ENCODE measurements at places on chromosomes 13 and 19. TPM values are rescaled to one million over a fixed set of nuclear protein-coding genes. Genes with fewer than 3 reads are reported as not detected.

GRCh38 chr13:44131069-44131614, 242.5 kb upstream of the SERP2 start:
- no peaks in the 10 kb centered on the region for H3K4me1 ChIP-seq
- H3K27me3 ChIP-seq: no peaks in the 10 kb centered on the region
- no peak overlapping the region for H3K27ac ChIP-seq
- no peak for DNase-seq
- H3K4me3 ChIP-seq: no peak overlapping the region
- H3K36me3 ChIP-seq: no peaks in the 10 kb centered on the region

- no peaks in the 10 kb centered on the region for H3K4me1 ChIP-seq
- H3K4me3 ChIP-seq: no peak overlapping the region
- no peak for DNase-seq
- no peaks in the 10 kb centered on the region for H3K27me3 ChIP-seq
- H3K36me3 ChIP-seq: no peaks in the 10 kb centered on the region
- no peak overlapping the region for H3K27ac ChIP-seq
These were observed 60.3 kb downstream of the SLC7A9 start for GRCh38 chr19:32809254-32809653.

DNA sequence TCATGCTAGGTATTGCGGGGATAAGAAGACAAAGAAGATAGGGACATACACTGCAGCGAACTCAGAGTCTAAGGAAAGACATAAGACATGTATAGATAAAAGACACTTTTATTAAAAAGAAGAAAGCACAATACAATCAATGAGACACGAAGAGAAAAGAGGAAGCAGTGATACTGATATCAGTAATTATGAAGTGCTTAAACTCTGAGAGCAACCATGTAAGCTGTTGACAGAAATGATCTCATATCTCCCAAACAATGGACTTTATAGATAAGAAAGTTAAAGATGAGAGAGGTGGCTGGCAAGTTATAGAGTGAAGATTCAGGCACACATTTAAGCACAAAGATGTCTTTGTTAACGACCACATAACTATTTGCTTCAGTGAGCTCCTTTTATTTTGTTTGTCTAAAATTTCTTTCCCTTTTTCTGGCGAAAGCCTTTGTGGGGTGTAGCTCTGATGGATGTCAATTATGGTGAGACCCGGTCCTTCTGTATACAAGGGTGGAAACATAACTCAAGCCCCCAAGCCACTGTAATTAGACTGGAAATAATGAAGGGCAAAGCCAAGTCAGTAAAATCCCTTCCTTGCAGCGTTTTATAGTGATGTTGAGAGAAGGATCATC, 818.0 kb upstream of the SLC10A2 start:
- H3K4me1 ChIP-seq: no peaks in the 10 kb centered on the region
- DNase-seq: no peak
- no peaks in the 10 kb centered on the region for H3K27me3 ChIP-seq
- H3K36me3 ChIP-seq: no peaks in the 10 kb centered on the region
- no peak overlapping the region for H3K27ac ChIP-seq

GRCh38 chr19:35125749-35126623, 8.9 kb downstream of the LGI4 start:
- DNase-seq: no peak
- no peak overlapping the region for H3K4me3 ChIP-seq
- peaks cover 60% of the 10 kb centered on the region for H3K4me1 ChIP-seq
- peaks cover 15% of the 10 kb centered on the region for H3K36me3 ChIP-seq
- H3K27ac ChIP-seq: no peak overlapping the region

DNA sequence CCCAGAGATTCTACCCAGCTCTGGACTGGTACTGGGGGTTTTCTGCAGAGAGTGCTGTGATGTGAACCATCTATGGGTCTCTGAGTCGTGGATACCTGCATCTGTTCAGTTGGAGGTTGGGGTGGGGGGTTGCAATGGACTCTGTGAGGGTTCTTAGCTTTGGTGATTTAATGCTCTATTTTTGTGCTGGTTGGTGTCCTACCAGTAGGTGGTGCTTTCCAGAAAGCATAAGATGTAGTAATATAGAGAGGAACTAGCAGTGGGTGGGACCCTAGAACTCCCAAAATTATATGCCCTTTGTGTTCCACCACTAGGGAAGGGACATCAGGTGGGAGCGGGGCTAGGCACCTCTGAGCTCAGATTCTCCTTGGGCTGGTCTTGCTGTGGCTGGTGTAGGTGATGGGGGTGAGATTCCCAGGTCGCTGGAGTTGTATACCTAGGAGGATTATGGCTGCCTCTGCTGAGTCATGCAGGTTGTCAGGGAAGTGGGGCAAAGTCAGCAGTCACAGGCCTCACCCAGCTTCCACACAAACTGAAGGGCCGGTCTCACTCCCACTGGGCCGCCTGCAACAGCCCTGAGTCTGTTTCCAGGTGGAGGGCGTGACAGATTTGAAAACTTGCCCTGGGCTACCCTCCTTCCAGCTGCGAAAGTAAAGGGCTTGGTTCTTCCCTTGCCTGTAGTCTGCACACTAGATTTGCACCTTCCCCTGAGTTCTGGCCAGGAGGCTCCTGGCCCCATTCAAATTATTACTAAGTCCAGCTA, 573.0 kb upstream of the SLITRK1 start:
- no peak overlapping the region for H3K4me3 ChIP-seq
- no peaks in the 10 kb centered on the region for H3K27me3 ChIP-seq
- no peak overlapping the region for H3K27ac ChIP-seq
- no peaks in the 10 kb centered on the region for H3K4me1 ChIP-seq

- H3K36me3 ChIP-seq: no peaks in the 10 kb centered on the region
- peaks cover 4% of the 10 kb centered on the region for H3K4me1 ChIP-seq
- H3K4me3 ChIP-seq: no peak overlapping the region
- H3K27ac ChIP-seq: no peak overlapping the region
- DNase-seq: no peak
These were observed 13.5 kb downstream of the BRSK1 start for GRCh38 chr19:55297267-55297666.

The KRTDAP gene
- polyA plus RNA-seq: 0.40 TPM

The NAPSA gene
- polyA plus RNA-seq: 2.8 TPM

The ANGPTL8 gene
- polyA plus RNA-seq: 0.55 TPM

The SELENOW gene
- polyA plus RNA-seq: 190 TPM

All from large intestine (tissue), 12 donors.